Activated T-helper 1 cell treated with anti-CD3 and anti-CD28 coated beads, Interleukin-12 subunit alpha, Interleukin-12 subunit beta, Interleukin-2, Interleukin-4 antibody, amounts not matched to agents 30 ng/mL and 10 ng/mL and 1 ng/mL, durations not matched to agents 14 hours and 24 hours and 36 hours (primary cell): ENCODE measurements at places on chromosomes 1 and 21. TPM values are rescaled to one million over a fixed set of nuclear protein-coding genes. Genes with fewer than 3 reads are reported as not detected.

Gene NBPF6
- 0.13 and 0.47 TPM in 2 replicates for total RNA-seq

Gene SLC16A4
- total RNA-seq, result 0.16 and 0.39 TPM in 2 replicates

Gene RAB42
- 0.27 TPM in 1 of 2 replicates, not detected in the other for total RNA-seq

Gene KCNE1
- total RNA-seq, result 0.41 and 0.51 TPM in 2 replicates

Gene AMPD1
- total RNA-seq, result 0.56 TPM in 1 of 2 replicates, not detected in the other

Gene GLIS1
- 0.05 TPM in 1 of 2 replicates, not detected in the other for total RNA-seq

Gene CADM3
- total RNA-seq, result not detected in 2 replicates

Gene C2CD4D
- total RNA-seq, result 1.0 and 1.2 TPM in 2 replicates

Gene GABPA
- total RNA-seq, result 26.7 and 26.9 TPM in 2 replicates

DNA sequence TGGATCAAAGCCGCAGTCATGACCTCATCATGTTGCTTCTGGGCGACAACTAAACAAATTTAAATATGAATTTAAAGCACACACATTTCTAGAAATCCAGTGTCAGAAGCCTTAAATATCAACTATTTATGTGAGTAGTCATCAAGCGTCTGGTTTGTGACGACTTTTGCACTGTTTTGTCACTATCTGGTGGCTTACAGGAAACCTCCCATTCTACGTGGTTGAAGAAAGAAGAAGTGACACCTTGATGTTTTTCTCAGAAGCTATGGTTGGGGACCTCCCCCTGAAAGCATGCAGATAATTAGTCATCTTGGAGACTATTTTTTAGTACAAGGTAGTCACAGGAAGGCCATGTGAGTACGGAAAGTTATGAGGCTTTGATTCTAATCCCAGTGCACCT lies 58.5 kb downstream of the TENT5C start:
- peak; percentile 73 for DNase-seq

DNA sequence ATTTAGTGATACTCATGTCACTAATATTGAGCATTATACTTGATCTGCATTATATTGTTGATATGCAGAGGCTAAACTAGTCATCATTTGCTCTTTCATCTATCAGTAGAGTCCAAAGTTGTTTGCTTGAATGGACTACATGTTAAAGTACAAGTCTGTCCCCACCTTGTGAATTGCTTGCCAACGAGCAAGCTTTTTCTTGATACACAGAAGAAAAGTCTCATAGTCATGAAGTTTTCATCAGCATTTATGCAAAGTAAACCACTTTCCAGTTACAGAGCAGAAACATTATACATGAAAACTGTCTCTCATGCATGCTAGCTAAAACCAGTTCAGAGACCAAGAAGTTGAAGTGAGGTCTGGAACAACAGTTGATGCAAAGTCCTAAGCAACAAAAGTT lies 13.0 kb downstream of the SFPQ start:
- no peak for DNase-seq

DNA sequence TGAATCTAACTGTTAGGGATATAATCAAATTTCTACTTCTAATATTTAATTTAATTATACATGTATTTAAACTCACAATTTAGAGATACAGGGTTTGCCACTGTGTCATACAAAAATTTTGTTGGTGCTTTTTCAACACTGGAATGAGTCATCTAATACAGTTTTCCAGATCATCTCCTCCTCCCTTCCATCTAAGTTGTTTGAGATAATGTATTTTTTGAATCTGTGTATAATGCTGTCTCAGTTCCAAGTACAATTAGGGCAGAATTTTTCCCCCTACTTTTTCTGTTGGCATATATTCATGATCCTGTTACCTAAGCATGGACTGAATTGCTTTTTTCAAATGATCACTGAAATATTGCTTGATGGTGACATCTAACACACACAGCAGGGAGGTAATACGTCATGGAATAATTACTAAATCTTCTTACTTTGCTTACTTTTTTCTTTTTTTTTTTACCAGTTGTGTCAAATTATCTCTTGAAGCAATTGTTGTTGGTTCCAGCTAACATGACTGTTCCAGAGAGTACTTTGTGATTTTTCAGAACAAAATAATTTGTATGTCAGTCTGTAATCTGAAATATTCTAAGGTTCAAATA lies 146.0 kb downstream of the MAGI3 start:
- no peak for DNase-seq

- no peak for DNase-seq
Observed at GRCh38 chr1:32335535-32335789, 571 bp downstream of the MARCKSL1 start.

- DNase-seq, result no peak
Observed at GRCh38 chr1:179938752-179939151, 15.9 kb upstream of the CEP350 start.

DNA sequence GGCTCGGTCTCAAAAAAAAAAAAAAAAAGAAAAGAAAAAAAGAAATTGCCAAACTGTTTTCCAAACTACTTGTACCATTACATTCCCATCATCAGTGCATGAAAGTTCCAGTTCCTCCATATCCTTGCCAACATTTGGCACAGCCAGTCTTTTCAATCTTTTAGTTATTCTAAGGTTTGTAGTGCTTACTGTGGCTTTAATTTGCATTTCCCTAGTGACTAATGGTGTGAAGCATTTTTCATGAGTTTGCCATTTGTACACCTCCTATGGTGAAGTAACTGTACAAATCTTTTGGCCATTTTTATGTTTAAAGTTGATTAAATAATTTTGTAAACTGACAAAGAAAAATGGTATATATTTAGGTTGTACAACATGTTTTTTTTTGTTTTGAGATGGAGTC lies 70.7 kb downstream of the DEGS1 start:
- DNase-seq, result no peak

GRCh38 chr1:4165686-4166300 lies 265.7 kb upstream of the C1orf174 start:
- no peak for DNase-seq

GRCh38 chr1:33349081-33349759 lies 28.3 kb upstream of the A3GALT2 start:
- peak; percentile 37 for DNase-seq

GRCh38 chr21:38377165-38378088 lies 120.6 kb downstream of the KCNJ15 start:
- DNase-seq, result no peak

DNA sequence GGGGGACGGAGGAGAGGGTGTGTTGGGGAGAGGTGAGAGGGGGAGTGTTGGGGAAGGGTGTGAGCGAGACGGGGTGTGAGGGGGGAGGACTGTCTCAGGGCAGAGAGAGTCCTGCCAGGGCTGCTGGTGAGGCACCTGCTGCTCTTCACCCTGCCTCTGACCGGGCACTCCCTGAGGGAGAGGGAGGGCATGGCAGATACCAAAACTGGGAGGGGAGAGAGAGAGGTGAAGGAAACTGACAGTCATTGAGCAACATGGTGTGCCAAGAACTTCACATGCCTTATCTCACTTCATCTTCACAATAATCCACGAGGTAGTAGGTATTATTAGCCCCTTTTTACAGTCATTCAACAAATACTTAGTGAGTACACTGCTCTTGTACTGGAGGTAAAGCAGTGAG lies 61.3 kb upstream of the ARTN start:
- no peak for DNase-seq

- no peak for DNase-seq
Observed at GRCh38 chr1:30527511-30528140, 195.8 kb downstream of the MATN1 start.

DNA sequence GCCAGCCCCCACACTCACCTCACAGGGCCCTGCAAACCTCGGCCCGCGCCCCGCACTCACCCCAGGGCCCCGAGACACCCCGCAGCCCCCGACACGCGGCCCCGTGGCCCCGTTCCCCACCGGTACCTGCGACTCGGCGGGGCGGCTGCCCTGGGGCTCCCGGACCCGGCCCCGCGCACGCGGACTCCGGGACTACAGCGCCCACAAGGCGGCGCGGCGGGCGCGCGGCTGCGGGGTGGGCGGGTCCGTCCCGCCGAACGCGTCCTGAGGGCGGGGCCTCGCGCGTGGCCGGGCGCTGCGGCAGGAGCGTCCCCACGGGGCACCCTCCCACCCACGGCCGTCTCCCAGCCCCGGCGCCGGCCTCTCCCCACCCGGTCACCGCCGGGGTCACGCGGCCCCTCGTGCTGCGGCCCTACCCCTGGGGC lies at the start of gene SLC19A1:
Gene SLC19A1, minus strand, starts transcription at position 199 of the 425 bp plus-strand sequence. CDS start 4,481 bp downstream, outside the sequence.
- peak; percentile 78 for DNase-seq

GRCh38 chr21:33022828-33023573 lies 2.7 kb upstream of the OLIG2 start:
- DNase-seq, result no peak

- DNase-seq, result no peak
Observed at GRCh38 chr1:237911911-237912310, 21.2 kb upstream of the ZP4 start.

DNA sequence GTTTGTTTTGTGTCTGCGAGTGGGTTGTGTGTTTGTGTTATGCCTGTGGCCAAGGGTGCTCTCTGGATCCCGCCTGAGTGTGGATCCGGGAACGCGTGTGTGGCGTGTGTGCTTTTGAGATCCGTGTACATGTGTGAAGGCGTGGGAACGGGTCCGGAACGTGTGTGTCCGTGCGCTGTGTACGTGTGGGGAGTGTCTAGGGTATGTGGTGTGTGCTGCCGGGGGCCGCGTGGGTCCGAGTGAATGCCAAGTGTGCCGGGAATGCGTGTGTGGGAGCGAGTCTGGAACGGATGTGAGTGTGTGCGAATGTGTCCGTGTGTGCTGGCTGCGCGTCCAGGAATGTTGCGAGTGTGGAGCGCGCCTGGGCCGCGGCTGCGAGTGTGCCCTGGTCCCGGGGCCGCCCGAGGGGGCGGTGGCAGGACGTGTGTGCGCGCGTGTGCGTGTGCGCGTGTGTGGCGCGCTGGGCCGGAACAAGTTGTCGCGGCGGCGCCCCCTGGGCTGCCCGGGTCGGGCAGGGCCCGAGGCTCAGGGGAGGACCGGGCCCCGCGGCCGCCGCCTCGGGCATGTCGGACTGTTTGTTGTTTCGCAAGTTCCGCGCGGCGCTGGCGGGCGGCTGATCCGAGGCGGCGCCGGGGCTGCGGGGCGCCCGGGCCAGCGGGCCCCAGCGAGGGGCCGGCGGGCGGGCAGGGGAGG lies 953 bp downstream of the PTPRU start:
- DNase-seq, result no peak

GRCh38 chr1:156014829-156015228 lies 5.9 kb downstream of the SSR2 start:
- no peak for DNase-seq

GRCh38 chr1:115949156-115949555 lies 27.2 kb upstream of the SLC22A15 start:
- no peak for DNase-seq

DNA sequence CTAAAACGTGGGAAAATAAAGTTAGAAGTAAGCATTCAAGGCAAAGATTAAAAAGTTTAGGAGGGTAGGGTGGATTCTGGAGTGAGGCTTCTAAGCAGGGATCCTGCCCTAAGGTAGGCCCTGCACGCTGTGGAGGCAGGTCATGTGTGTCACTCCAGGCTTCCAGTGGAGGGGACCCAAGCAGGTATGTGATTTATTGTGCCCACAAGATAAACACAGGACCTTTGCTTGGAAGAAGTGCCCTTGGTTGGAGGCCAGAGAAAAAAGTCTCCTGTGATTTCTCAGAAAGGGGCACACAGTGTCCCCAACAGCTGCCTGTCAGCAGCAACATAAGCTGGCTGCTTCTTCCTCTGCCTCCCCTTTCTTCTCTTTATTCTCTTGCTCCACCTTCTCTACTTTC lies 110.8 kb downstream of the FOXD2 start:
- no peak for DNase-seq

- DNase-seq, result no peak
Observed at GRCh38 chr1:202200669-202201068, 7.1 kb downstream of the LGR6 start.

DNA sequence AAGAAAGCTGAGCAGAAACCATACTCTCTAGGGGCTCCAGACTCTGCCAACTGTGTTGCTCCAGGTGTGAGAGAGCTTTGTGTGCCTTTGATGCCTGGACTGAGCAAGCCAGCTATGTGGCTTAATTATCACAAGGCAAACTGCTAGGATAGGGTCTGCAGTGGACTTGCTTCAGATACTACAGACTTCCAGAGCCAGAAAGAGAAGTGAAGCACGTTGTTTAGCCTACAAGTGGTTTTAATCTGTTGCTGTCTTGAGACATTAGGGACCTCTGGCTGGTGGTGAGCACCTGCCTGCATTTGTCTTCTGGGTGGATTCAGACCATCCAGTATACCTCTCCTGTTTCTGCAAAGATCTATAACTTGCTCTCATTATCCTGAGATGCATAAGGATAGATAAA lies 353.4 kb upstream of the PLXNA2 start:
- DNase-seq, result no peak

DNA sequence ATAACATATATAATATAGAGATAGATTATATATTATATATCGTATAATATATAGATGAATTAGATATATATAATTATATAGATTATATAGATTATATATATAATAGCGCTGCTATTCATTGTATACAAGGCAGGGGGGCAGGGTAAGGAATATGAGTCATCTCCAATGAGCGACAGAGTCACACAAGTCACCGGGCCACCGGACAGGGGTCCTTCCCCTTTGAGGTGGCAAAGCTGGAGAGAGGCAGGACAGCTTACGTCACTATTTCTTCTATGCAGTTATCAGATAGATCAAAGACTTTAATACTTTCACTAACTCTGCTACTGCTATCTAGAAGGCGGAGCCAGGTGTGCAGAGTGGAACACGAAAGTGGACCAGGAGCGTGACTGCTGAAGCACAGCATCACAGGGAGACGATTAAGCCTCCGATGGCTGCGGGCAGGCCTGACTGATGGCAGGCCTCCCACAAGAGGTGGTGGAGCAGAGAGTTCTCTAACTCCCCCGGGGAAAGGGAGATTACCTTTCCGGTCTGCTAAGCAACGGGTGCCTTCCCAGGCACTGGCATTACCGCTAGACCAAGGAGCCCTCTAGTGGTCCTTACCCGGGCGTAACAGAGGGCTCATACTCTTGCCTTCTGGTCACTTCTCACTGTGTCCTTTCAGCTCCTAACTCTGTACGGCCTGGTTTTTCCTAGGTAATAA lies 2154.7 kb downstream of the MRPL39 start:
- no peak for DNase-seq

GRCh38 chr1:41005876-41006275 lies 15.6 kb downstream of the SLFNL1 start:
- DNase-seq, result no peak

DNA sequence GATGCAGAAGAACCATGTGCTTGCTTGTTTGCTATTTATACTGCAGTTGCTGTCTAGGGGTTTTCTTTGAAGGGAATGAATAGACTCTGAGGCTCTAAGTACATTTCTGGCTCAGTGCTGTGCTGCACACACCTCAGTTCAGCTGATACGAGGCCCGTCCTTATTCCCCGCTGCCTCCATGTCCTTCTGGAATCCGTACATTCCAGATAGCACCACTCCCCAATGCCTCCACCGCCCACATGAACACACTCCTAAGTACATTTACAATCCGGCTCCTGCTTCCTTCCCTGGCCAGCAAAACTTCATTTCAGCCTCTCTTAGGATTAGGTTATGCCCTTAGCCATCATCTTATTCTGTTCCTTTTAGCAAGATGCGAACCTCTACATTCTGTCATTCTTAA lies 57.1 kb downstream of the KCNC4 start:
- no peak for DNase-seq

DNA sequence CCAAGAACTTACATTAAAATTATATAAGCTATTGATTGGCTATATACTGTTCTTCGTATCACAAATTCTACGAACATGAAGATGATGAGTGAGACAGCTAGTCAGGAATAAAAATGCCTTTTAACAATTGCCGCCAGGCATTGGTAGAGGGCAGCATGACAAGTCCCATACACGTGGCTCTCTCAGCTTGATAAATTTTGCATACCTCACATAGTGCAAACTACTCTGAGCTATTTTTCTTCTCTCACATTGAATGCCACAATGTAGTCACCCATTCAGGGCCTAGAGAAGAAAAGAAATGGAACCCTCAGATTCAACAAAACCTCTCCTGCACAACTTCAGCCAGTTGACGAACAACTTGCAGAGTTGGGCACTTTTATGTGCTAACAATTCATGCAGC lies 27.0 kb upstream of the FMO2 start:
- no peak for DNase-seq

- no peak for DNase-seq
Observed at GRCh38 chr1:240086726-240087125, 5.0 kb upstream of the FMN2 start.
